Left ventricle myocardium superior (tissue), 1 donor: ENCODE measurements at places on chromosomes 2 and 18.

- DNase-seq = no peak
Measured at GRCh38 chr2:62102402-62102920, 93.5 kb upstream of the B3GNT2 start.

- DNase-seq = no peak
Measured at GRCh38 chr2:223058952-223059716, 7.1 kb downstream of the KCNE4 start.

DNA sequence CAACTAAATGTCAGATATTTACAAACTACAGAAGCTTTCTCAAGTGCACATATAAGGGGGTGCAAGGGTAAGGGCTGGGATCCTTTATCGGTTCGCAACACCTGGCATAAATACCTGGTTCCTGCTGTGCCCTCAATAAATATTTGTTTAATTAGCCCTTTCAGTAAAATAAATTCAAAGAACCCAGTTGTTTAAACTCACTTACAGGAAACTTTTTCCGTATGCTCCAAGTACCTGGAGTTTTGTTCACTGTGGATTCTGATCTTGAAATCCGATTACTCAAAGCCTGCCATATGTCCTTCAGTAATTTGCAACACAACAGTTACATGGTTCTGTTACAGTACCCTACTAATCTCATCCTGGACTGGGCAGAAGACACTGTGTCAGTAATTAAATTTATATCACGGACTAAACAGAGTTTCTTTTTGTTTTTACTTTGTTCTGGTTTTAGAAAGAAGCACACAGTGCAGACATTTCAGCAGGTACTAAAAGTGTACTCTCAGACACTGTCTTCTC, 36.9 kb downstream of the TBC1D8 start:
- DNase-seq = no peak

DNA sequence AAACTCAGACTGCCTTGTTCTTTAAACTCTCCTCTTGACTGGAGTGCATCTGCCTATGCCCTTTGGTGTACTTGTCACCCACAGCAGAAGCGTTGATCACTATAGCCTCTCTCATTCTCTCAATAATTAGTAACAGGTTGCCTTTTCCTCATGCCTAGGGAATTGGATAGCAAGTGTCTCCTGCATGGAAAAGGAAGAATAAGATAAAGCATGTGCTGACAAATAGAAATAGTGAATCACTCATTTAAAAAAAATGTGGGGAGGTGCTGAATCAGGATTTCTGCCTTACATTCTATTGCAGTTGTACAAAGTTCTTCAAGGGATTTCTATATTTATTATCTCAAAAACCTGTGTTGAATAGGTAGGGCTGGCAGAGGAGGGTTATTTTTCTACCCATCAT, 323.0 kb downstream of the TXNL1 start:
- no peak for DNase-seq

DNA sequence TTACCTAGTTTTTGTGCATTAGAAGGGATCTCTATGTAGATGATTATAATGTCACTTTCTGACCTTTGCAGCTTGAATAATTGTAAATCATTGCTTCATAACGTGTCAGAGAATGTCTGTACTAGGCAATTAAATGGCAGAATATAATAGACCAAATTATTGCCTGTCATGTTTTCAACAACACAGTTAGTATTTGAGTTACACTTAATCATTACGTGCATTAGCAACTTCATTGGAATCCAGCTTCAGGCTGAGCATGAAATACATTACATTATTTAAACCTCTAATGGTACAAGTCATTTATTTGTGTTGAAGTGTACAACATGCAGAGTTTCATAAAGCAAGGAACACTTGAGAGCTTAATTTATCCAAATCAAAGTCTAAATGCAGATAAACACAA, 48.0 kb downstream of the ZNF407 start:
- no peak for DNase-seq

- DNase-seq = no peak
Measured at GRCh38 chr18:61169386-61169785, 163.8 kb upstream of the CDH20 start.

DNA sequence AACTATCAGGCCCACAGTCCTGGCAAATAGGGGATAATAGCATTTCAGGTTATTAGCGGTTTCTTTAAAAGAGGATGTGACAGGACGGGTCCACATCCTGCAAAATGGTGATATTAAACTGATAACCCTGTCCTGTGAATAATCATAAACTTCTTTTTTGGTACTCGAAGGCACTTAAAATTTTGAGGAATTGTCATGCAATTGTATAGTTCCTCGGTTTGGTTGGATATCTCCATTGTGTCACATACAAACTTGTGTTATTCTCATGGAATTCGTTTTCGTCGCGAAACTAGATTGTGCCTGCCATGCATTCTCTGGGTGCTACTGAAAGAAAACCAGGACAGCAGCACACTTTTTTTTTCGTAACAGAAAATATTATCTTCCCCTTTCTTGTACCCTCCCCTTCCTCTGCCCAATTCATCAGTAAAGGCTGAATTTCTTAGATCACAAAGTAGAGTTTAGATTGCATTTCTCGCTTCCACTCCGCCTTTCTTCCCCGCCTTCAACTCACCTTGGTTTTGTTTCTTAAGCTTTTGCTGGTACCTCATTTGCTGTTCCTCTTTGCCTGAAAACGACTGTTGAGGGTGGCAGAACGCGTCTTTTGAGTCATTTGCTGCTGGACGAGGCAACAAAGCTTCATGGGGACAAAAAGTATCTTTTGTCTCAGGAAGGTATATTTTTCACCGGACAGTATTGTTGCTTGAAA, 1.3 kb downstream of the CERS6 start:
- no peak for DNase-seq
